MCF 10A (cell line): ENCODE measurements at places on chromosomes 16 and 17. TPM values are rescaled to one million over a fixed set of nuclear protein-coding genes. Genes with fewer than 3 reads are reported as not detected.

Gene CD79B
- total RNA-seq = not detected in 2 replicates

Gene CENPV
- total RNA-seq = 22.4 and 27.7 TPM in 2 replicates

Gene CUEDC1
- total RNA-seq = 15.6 and 21.5 TPM in 2 replicates

Gene TOP3A
- total RNA-seq = 32.5 and 35.3 TPM in 2 replicates

Gene HLF
- total RNA-seq = 0.23 and 0.66 TPM in 2 replicates

Gene SDR42E1
- 7.8 and 8.4 TPM in 2 replicates for total RNA-seq

Gene PRR11
- 35.7 and 48.5 TPM in 2 replicates for total RNA-seq

Gene MEOX1
- not detected in 2 replicates for total RNA-seq

Gene ETV4
- total RNA-seq = 23.5 and 31.6 TPM in 2 replicates

Gene DUXB
- not detected in 2 replicates for total RNA-seq

Gene CSH1
- not detected in 2 replicates for total RNA-seq

Gene CNTD1
- total RNA-seq = not detected in 2 replicates

- no peak for DNase-seq
Observed at GRCh38 chr16:63983401-63983800, 1138.5 kb downstream of the CDH11 start.

DNA sequence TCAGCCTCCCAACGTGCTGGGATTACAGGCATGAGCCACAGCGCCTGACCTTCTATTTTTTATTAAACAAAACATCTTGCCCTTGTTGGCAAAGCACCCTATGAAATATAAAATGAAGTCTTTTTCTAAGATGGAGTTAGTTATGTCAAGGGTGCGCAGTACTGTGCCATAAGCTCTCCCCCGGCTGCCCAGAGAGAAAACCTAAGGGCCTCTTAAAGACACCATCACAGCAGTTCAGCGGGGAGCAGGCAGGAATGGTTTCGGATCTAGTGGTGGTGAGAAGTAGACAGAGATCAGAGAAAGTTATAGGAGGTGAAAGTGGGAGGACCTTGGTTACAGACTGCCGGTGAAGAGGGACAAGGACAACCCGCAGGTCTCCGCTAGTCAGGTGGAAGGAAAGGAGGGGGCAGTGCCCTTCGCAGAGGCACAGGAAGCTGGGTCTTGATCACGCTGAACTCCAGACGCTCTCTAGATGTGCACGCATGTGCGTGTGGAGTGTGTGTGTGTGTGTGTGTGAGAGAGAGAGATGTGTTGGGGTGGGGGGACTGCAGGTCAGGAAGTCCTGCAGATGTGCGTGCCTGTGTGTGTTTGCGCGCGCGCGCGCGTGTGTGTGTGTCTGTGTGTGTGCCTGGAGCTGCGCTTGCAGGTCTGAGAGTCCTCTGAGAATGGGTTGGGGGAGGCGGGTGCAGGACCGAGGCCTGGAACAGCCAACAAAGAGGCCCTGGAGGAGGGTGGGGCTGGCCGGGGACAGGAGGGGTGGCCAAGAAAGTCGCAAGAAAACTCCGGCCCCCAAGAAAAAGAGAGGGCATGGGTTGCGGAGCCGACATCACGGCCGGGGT lies 748 bp upstream of the CMTM3 start:
- no peak for DNase-seq

- peak; percentile 18 for DNase-seq
Observed at GRCh38 chr17:72404872-72405271, 284.1 kb downstream of the SOX9 start.

DNA sequence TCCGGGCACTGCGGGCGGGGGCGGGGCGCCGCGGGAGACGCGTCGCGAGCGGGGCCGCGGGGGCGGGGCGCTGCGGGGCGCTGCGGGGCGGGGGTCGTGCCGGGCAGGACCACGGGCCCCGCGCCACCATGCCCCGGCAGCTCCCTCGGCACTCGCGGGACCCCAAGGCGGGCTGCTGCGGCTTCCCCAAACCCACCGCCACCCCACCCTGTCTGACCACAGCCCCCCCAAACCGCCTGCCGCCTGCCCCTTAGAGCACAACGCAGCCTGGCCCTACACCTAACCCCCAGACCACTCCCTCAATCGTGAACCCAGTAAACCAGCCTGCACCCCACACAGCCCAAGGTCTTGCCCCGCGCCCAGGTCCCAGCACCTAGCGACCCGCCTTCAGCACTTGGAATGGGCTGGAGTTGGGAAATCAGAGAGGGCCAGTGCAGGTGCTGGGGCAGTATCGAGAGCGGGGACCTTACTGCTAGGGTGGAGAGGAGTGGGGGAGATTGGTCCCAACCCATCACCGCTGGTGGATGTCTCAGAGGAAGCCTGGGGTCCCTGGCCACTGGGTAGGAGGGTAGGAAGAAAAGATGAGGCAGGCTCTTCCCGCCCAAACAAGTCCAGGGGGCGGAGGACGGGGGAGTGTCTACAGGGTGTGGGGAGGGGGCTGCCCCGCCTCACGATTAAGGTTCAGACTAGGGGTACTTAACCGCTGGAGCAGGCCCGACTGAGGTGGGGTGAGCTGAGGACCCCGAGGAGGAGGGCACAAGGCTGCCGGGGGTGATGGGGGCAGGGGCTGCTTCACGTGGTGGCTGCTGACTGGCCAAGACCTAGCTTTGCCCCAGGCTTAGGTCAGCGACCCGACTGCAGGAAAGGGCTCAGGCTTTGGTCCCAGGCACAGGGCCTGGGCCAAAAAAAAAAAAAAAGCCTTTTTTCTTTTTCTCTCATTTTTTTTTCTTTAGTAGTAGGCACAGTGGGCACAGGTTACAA lies 539 bp upstream of the VAMP2 start:
- DNase-seq = no peak

DNA sequence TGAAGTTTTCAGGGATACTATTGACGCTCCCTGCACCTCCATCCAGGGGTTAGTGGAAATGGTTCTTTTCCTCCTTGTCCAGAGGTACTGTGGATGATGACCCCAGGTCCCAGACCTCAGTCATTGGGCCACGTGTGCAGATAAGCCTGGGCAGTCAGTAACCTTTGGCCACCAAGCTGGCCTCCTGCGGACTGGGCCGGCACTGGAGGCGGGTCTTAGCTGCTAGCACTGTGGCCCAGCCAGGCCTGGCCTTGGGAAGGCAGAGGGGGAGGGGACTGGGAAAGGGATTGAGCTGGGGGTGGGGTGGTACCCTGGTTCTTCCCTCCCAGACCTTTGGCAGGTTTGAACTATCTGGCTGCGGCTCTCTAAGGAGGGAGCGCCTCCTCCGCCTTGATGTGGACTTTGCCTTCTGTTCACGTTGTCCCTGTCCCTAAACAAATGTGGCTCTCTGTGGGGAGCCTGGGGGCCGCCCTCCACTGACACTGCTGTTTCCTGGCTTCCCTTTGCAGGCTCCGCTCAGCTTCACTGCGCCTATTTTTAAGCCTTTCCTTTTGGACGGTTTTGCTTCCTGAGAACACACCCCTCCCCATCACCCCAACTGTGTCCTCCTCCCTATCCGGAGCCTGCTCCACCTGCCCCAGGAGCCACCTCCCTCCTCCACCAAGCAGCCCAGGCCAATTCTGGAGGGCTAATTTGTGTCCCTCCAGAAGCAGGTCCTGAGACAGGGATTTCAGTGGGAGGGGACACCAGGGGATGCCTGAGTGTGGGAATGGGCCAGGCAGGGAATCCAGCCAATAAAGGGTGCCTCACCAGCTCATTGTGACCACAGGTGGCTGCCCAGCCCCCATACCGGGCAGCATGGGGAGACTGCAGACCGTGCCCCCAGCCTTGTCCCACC lies 251.9 kb downstream of the SEC14L1 start:
- no peak for DNase-seq

DNA sequence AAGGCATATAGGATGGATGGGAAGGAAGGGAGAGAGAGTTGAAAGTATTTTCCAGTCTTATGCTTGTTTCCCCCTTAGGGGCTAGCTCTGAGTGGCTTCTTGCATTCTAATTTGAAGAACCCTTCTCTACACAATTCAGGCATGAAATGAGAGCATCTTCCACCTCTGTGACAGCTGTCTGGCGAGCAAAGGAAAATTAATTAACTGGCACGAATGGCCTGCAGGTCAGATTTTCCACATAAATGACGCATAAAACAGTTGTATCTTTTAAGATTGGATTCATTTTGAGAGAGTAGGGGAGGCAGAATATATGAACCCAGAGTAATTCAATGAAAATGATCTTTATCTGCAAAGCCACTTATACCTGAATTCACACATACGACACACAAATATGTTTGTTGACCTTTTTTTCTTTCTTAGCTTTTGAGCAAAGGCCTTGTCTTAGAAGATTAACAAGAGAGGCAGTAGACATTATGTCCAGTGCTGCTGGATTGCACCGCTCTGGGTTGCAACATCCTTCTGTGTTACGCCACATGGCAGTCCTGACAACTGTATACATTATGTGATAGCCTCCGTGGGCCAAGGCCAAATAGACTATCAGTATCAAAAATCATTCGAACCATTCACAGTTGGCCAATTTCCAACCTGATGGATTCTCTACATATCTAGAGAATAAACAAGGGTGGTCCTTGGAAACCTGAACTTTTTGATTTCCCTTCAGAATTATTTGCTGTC lies 173.0 kb upstream of the GOT2 start:
- no peak for DNase-seq

- DNase-seq = no peak
Observed at GRCh38 chr16:15686287-15686686, 36.2 kb downstream of the NDE1 start.

- DNase-seq = peak; percentile 65
Observed at GRCh38 chr16:578870-579405, 9.2 kb downstream of the PIGQ start.

- no peak for DNase-seq
Observed at GRCh38 chr17:48016112-48016511, 21.5 kb downstream of the COPZ2 start.

GRCh38 chr17:5513628-5514027 lies 27.3 kb downstream of the MIS12 start:
- no peak for DNase-seq

DNA sequence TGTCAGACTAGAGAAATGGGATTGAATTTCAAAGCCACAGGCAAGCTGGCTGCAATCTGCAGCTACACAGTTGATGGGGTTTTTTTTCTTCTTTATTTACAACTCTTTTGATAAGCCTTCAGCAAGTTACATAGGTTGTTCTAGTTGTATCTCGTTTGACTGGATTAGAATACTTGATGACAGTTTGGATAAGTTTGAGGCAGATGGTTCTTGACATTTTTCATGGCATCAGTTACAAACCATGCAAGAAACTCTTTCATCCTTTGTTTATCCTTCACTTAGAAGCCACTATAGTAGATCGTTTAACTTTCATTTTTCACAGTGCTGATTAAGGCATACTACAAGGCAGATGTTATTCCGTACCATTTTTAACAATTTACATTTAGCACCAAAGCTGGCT lies 238.9 kb downstream of the TOX3 start:
- DNase-seq = no peak

- DNase-seq = peak; percentile 43
Observed at GRCh38 chr17:15341385-15341849, at the start of gene TEKT3. TSS of gene TEKT3 (minus strand) at chr17:15341597. CDS start at chr17:15331585, 10,012 bp downstream.

- no peak for DNase-seq
Observed at GRCh38 chr17:69734656-69735055, 320.2 kb downstream of the MAP2K6 start.

- no peak for DNase-seq
Observed at GRCh38 chr16:66503030-66503429, 46.9 kb downstream of the TK2 start.

GRCh38 chr17:56987283-56987834 lies 9.4 kb downstream of the SCPEP1 start:
- DNase-seq = no peak

DNA sequence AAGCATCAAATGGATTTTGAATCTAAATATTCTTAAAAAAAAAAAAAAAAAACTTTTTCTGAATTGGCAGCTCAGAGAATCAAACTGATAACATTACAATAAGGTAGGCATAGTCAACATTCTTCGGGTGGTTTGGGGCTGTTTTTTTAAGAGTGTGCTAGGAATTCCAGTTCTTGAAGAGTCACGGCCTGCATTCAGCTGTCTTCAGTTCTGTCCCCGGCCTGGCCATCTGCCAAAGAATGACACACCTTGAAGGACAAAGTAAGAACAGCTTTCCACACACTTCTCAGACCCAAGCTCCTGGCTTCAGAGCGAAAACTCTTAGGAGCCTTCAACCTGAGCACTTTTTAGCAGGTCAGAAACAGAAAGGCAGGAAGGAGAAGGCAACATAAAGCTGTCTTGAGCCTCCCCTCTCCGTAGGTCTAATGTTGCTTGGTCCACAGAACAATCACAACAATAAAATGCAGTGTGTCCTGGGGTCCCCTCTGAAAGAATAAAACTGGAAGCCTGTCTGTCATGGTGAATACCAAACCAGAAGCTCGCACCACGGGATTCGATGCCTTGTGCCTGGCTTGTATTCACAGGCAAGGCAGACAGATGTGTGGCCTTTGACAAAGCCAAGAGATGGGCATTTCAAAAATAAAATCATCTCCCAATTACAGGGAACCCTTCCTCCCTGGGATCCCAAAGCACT lies 524.4 kb upstream of the ZFHX3 start:
- DNase-seq = peak; percentile 13

GRCh38 chr16:29977063-29977825 lies 3.6 kb downstream of the TAOK2 start:
- no peak for DNase-seq

DNA sequence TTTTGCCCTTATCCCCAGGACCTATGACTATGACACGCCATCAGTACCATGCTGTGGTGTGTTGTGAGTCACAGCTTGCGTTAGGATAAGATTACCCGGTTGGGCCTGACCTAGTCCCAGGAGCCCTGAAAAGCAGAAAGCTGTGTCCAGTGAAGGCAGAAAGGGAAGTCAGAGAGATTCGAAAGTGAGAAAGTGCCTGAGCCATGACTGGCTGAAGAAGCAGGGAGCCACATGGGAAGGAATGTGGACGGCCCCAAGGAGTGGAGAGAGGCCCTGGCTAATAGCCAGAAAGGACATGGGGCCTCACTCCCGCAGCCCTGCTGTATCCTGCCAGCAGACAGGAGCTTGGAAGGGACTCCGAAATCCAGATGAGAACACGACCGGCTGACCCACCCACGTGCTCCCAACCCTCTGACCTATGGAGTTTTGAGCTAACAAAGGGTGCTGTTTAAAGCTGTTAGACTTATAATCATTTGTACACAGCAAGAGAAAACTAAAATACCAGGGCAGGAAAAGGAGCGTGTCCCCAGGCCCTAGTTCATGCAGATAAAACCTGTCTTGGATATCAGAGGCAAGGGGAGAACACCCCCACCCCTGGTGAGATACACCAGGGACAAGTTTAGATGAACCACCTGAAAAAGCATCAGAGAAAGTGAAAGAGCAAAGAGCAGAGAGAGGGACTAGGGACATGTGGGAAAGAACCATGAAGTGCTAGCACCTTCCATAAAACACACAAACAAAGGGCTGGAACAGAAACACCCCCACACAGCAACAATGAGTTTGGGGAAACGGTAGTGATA lies 115.3 kb downstream of the SLC39A11 start:
- peak; percentile 55 for DNase-seq

- DNase-seq = no peak
Observed at GRCh38 chr17:82200135-82200534, 12.5 kb downstream of the CCDC57 start.

DNA sequence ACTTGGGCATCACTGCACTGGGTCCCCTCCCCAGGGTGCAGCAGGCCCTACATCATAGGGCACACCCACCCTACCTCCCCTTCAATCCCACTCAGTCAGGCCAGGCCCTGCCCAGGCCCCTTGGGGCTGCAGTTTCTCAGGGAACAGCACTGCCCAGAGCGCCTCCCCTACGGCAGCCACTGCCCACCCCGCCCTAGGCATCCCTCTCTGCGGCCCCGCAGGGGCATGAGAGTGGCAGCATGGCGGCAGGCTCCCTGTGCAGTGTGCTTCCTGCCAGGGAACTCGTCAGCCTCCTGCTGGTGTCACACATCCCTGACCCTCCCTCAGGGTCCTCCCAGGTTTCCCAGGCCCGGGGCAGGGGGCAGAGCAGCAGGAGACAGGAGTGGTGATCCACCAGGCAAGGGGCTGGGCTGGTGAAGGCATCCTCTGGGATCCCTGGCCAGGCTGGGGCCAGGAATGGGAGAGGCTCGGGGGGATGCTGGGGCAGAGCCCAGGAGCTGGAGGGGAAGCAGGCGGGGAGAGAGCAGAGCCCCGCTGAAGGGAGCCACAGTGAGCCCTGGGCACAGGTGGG lies 16.2 kb upstream of the BAHCC1 start:
- DNase-seq = no peak
